ENCODE measurements at places on chromosomes 2 and 18. TPM values are rescaled to one million over a fixed set of nuclear protein-coding genes. Genes with fewer than 3 reads are reported as not detected.

IL36G gene
- 0.28 TPM for total RNA-seq

GRCh38 chr2:54815148-54815539 is 91.7 kb downstream of the EML6 start:
- no peaks in the 10 kb centered on the region for H3K36me3 ChIP-seq
- H3K4me1 ChIP-seq, result no peaks in the 10 kb centered on the region
- no peak for DNase-seq

DNA sequence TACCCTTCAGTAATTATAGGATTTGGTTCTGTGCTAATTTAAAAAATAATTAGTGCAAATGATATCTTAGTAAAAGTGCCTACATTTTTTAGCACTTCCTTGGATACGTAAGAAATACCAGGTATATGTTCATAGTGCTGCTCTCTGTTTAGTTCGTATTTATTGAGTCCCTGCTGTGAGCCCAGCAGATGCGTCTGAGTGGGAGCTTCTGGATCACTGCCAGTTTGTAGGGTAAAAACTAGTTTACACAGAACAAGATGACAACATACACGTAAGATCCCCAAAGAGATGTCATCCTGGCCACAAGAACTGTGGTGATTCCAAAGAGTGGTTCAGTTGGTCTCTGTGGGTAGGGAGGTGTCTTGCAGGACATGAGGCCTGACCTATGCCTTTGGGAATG is 103.2 kb downstream of the CTIF start:
- no peaks in the 10 kb centered on the region for H3K4me1 ChIP-seq
- no peak for DNase-seq
- H3K27ac ChIP-seq, result no peak overlapping the region
- no peaks in the 10 kb centered on the region for H3K27me3 ChIP-seq

GRCh38 chr18:25167612-25168410 is 184.2 kb downstream of the ZNF521 start:
- no peaks in the 10 kb centered on the region for H3K36me3 ChIP-seq
- H3K27ac ChIP-seq, result no peak overlapping the region
- H3K27me3 ChIP-seq, result no peaks in the 10 kb centered on the region
- no peak overlapping the region for H3K4me3 ChIP-seq
- H3K4me1 ChIP-seq, result peaks cover 7% of the 10 kb centered on the region

C2orf78 gene
- total RNA-seq, result not detected
